IMR-90 (cell line): ENCODE measurements at places on chromosomes 7 and 10.

DNA sequence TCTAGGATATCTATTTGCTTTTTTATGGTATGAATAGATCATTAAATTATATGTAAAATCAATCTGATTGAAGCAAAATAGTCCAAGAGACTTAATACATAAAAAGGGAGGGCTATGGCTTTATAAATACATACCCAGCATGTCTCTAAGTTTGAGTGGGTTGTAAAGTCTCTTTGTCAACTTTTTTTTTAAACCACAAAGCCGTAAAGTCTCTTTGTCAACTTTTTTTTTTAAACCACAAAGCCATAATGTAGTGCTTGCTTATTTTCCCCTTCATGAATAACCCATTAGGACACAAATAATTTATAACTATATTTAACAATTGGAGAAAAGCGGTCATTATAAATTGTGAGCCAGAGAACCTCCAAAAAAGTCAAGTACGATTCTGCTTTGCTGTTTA is 5.7 kb downstream of the HECTD2 start:
- DNase-seq, result no peak

DNA sequence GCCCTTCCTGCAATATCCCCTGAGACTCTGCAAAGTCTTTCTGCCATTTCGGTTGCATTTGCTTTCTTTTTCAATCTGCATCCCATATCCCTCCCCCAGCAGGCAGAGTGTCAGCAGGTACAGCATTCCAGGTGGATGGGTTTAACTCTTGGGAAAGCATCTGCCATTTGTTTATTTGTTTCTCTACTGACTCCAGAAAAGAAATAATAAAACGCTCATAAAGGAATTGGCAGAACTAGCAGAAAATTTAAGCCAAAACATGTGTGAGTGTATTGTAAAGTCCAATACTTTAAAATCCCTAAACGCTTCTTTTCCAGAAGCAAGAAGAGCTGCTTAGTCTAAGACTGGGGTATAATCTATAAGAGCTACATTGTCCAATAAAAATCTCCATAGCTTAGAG is 393.8 kb downstream of the TNS3 start:
- no peak for DNase-seq

- peak; percentile 70 for DNase-seq
These were observed 45.1 kb downstream of the DPY19L1 start for GRCh38 chr7:34991938-34992840.

GRCh38 chr10:128043259-128044045 is 82.8 kb downstream of the MKI67 start:
- no peak for DNase-seq

- no peak for DNase-seq
These were observed 162.8 kb upstream of the NFE2L3 start for GRCh38 chr7:25989140-25989705.

- DNase-seq, result no peak
These were observed 23.3 kb upstream of the SORCS3 start for GRCh38 chr10:104617831-104618230.

DNA sequence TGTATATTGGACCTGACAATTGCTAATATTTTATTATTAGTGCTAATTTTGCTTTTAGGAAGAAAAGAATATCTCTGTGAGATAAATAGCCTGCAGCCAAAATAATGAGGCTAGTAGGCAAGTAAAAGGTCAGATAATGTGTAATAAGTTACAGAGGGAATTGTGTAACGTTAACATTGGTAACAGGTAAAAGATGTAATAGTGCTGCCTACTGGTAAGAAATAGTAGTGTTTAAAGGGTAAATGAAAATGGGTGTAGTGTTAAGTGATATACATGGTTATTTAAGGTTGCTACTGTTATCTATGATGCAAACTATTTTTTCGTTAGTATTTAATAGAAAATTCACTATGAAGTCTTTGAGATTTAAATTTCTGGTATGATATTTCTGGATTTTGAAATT is 9.2 kb upstream of the FOXP2 start:
- no peak for DNase-seq
